Naive thymus-derived CD4-positive, alpha-beta T cell (primary cell): ENCODE measurements at places on chromosomes 4 and X. TPM values are rescaled to one million over a fixed set of nuclear protein-coding genes. Genes with fewer than 3 reads are reported as not detected.

DNA sequence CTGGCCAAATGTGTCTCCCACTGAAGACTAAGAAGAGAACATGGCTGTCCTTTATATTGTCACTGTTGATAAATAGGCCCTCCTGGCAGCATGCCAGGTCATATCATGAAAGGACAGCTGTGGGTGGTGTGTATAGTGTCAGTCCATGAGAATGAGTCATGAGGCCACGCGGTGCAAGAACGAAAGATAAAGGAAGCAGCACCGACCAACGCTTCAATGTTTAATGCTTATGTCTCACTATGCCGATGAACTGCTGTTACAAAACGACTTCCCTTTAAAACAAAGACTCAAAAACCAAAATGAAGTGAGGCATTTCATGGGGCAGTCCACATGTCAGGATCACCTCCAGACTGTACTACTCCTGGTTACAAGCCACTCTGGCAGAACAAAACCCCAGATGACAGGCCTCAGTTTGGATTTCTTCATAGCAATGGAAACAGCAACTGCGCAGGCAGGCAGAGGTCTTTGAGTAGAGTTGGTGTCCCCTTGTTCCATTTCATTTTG lies 5.2 kb upstream of the TCEANC start:
- no peak overlapping the region for H3K27ac ChIP-seq
- no peaks in the 10 kb centered on the region for H3K36me3 ChIP-seq
- H3K4me3 ChIP-seq, result no peak overlapping the region
- H3K27me3 ChIP-seq, result no peaks in the 10 kb centered on the region
- peaks cover 5% of the 10 kb centered on the region for H3K4me1 ChIP-seq

DNA sequence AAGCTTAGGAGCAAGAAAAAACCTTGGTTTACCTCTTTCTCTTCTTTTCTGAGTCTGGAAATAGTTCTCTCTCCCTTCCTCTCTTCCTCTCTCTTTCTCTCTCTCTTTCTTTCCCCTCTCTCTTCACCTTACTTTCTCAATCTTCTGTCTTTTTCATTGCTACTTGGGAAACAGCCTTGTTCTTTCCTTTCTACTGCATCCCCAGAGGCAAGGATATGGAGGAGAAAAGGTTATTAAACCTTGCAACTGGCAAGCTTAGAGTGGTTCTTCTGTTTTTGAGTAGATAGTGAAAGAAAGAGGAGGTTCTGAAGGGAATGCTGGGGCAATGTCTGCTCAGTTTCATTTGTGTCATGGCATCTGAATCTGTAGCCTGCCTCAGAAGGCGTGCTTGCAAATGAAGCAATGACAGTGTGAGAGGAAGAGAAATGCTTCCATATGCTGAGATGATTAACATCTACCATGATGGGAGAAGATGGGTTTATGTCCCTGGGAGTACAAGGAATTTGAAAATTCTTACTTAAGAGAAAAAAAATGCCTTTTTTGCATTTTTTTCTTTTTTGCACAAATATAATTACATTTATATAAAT lies 190.6 kb downstream of the CEP135 start:
- no peaks in the 10 kb centered on the region for H3K27me3 ChIP-seq
- no peak for DNase-seq

- no peak overlapping the region for H3K27ac ChIP-seq
- H3K27me3 ChIP-seq, result no peaks in the 10 kb centered on the region
- no peaks in the 10 kb centered on the region for H3K36me3 ChIP-seq
- H3K4me3 ChIP-seq, result no peak overlapping the region
- no peak for DNase-seq
- H3K4me1 ChIP-seq, result no peaks in the 10 kb centered on the region
These were observed 32.2 kb downstream of the NDP start for GRCh38 chrX:43940816-43941474.

- H3K4me3 ChIP-seq, result no peak overlapping the region
- H3K36me3 ChIP-seq, result no peaks in the 10 kb centered on the region
- H3K27ac ChIP-seq, result no peak overlapping the region
- H3K4me1 ChIP-seq, result peaks cover 15% of the 10 kb centered on the region
These were observed 3.2 kb downstream of the RGS12 start for GRCh38 chr4:3295837-3296624.

GRCh38 chr4:112312610-112313239 lies 15.6 kb downstream of the ALPK1 start:
- no peak for DNase-seq
- H3K36me3 ChIP-seq, result no peaks in the 10 kb centered on the region
- no peak overlapping the region for H3K4me3 ChIP-seq
- no peak overlapping the region for H3K27ac ChIP-seq
- H3K4me1 ChIP-seq, result no peaks in the 10 kb centered on the region
- no peaks in the 10 kb centered on the region for H3K27me3 ChIP-seq

- no peaks in the 10 kb centered on the region for H3K4me1 ChIP-seq
- H3K4me3 ChIP-seq, result no peak overlapping the region
- H3K27me3 ChIP-seq, result no peaks in the 10 kb centered on the region
- no peak overlapping the region for H3K27ac ChIP-seq
- H3K36me3 ChIP-seq, result peaks cover 20% of the 10 kb centered on the region
These were observed 22.0 kb downstream of the RGS12 start for GRCh38 chr4:3314706-3315260.

GRCh38 chrX:39853417-39854030 lies 244.2 kb downstream of the BCOR start:
- peaks cover 31% of the 10 kb centered on the region for H3K4me1 ChIP-seq
- H3K27ac ChIP-seq, result no peak overlapping the region
- no peak for DNase-seq
- H3K36me3 ChIP-seq, result no peaks in the 10 kb centered on the region
- H3K27me3 ChIP-seq, result no peaks in the 10 kb centered on the region
- H3K4me3 ChIP-seq, result no peak overlapping the region

PRSS48 gene
- not detected for total RNA-seq

CLDN34 gene
- not detected for total RNA-seq
